ENCODE measurements at places on chromosomes 6 and 20.

GRCh38 chr6:86516087-86516486 is 421.2 kb upstream of the HTR1E start:
- DNase-seq, result no peak

DNA sequence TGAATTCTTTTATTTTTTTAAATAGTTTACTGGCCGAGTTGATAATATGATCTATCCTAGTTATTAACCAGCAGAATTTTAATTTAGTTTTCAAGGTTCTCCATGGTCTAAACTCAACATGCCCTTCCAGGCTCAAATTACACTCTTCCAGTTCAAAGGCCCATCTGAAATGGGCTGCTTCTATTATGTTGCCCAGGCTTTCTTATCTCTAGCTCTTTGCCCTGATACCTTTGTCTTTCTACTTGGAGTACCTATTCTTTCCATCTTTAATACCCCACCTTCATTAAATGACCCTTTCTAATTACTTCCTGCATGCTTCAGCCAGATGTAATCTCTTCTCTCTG is 541.2 kb upstream of the FLRT3 start:
- no peak for DNase-seq

GRCh38 chr6:32195902-32196681 is 3.6 kb upstream of the GPSM3 start:
- peak; percentile 94 for DNase-seq

- peak; percentile 77 for DNase-seq
Observed at GRCh38 chr20:41340327-41341055, at the start of gene LPIN3. TSS of gene LPIN3 (plus strand) at chr20:41340821. CDS start at chr20:41345804, 4,983 bp downstream.

DNA sequence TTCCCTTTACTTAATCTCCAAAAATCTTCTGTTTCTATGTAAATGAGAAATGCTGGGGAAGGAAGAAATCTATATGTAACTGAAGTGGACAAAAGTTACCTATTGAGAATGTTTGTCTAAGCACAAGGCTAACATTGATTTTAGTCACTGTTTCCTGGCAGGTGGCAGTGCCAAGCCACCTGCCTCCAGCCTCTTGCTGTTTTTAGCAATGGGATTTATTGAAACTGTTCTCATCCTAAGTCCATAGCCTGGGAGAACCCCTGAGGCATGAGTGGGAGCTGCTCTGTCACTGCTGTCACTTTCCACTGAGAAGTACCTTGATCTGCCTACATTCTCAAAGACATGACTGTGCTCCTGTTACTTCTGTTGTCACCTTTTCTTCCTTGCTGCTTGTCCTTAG is 14.7 kb downstream of the ENPP3 start:
- DNase-seq, result no peak

DNA sequence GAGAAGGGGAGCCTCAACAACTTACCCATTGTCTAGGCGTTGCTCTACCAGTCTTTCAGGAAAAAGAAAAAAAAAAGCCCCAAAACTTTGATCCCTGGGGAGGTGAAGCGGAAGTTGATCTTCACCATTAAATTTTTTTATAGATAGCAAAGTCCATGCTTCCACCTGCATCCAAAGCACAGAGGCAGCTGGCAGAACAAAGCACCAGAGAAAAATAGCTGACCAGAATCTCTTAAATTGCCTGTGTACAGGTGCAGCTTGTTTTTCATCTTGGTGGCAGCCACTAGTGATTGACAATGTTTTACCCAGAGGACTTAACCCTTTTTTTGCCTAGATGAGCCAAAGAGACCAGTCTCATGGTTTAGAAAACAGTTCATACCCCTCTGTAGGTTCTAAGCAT is 86.0 kb downstream of the MYB start:
- no peak for DNase-seq

DNA sequence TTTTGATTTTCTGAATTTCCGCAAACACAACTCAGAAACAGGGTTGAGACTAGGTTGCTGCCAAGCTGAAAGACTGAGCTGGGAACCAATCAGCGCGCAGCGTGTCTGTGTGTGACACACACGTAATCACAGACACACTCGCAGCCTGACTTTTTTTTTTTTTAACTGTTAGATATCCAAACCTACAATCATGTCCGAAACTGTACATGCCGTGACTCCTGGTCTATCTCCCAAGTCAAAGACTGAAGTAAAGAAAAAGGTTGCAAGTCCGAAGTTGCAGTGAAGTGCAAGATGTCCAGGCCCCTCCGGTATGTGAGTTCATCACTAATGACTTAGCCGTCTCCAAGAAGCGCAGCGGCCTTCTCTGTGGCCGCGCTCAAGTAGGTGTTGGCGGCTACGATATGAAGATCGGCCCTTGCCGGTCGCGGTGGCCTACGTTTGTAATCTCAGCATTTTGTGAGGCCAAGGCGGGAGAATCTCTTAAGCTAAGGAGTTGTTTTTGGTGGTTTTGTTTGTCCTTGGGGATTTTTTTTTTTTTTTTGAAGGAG is 108.2 kb downstream of the HFE start:
- peak; percentile 94 for DNase-seq

- no peak for DNase-seq
Observed at GRCh38 chr6:29953001-29953441, 10.7 kb downstream of the HLA-A start.

DNA sequence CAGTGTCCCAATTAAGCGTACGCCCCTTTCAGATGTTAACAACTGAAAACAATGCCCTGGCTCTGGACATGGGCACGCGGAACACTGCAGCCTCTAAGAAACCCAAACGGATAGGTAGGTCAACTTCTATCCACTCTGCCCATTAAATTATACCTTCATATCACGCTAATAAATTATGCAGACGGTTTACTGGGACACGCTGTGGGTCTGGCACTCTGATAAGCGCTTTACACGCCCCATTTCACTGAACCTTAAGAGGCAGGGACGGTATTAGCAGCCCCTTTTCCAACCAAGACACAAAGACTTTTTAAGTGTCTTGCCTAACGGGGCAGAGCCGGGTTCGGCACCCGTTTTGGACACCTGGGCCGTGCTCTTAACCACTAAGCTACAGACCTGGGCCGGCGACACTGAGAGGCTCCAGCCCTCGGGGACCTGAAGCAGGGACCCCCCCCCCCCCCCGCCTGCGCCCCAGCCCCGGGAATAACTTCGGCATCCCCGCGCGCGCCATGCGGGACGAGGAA is 744 bp downstream of the STAU1 start:
- DNase-seq, result no peak

- DNase-seq, result no peak
Observed at GRCh38 chr6:137933696-137934095, 66.6 kb downstream of the TNFAIP3 start.

Measured in head of caudate nucleus (tissue), 42 donors.